ENCODE measurements at places on chromosomes 1 and 21.

- DNase-seq = no peak
Measured at GRCh38 chr1:200776949-200777348, 38.3 kb downstream of the CAMSAP2 start.

- peak; percentile 45 for DNase-seq
Measured at GRCh38 chr1:220527908-220528678, at the start of gene MARK1. MARK1 (plus strand) TSS chr1:220528136; CDS start chr1:220528823, 687 bp downstream.

GRCh38 chr1:66226985-66227384, 307.0 kb upstream of the SGIP1 start:
- DNase-seq = no peak

DNA sequence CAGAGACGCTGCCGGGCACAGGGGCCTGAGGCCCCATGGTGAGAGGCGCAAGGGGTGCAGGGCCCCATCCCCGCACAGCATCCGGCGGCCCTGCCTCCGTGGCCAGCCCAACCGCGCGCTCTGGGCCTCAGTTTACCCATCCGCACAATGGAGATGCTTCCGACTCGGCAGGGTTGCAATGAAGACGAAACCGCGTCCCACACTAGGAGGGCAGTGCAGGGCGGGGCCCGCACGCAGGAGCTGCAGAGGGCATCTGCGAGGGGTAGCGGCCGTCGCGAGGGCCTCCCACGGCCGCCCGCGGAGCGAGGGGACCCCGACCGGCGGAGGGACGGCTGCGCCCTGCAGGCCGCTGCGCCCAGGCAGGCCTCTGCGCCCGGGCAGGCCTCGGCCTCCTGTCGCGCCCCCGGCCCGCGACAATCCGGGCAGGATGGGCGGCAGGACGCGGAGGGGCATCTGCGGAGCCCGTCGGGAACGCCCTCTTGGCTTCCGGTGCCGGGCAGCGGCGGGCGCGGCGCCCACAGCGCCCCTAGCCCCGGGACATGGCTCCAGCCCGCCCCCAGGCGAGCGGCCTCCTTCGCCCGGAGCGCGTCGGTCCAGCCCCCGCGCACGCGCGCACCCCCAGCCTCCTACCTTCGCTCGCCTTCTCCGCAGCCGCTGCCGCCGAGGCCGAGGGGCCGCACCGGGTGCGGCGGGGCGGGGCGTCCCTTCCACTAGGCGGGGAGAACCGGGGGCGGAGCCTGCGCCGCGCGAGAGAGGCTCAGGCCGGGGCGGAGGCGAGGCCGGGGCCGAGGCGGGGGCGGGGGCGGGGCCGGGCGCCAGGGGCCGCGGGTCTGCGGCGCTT, 15.3 kb downstream of the RNU1-1 start:
- DNase-seq = peak; percentile 91

GRCh38 chr1:196366817-196367495, 241.3 kb downstream of the KCNT2 start:
- no peak for DNase-seq
